Left hindlimb (tissue), 1 donor: ENCODE measurements at places on chromosomes 12 and 14.

GRCh38 chr14:65958664-65959562 is 527.3 kb upstream of the CCDC196 start:
- DNase-seq: no peak

DNA sequence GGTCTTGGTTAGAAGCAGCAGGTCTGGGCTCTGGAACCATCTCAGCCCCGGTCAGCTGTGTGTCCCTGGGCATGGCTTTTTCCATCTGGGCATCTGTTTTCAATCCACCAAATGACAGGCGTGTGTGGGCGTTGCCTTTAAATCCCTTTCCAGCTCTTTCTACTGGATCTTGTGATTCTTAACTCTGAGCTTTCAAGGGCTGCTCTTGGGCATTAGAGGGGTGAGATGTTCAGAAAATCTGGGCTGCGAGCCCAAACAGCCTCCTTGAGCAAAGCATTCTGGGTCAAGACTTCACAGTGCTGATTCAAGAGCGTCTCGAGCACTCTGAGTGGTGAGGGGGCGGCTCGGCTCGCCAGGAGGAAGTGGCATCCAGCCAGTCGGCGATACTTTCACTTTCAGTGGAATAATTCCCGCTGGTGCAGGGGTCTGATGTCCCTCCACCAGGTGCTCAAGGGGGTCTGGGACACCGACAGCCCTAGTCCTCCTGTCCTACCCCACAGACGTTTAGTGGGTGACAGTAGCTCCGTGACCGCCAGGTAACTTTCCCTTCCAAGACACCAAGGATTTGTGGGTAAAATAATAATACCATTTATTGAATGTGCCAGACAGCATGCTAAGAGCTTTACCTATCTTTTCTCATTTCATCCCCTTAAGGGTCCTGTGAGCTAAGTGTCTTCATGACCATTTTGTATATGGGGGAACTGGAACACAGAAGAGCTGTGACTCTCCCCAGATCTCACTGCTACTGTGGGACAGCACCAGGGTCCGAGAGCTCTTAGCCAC is 114.0 kb downstream of the PLXNC1 start:
- peak; percentile 89 for DNase-seq

GRCh38 chr12:62128175-62128975 is 131.8 kb upstream of the USP15 start:
- DNase-seq: no peak

DNA sequence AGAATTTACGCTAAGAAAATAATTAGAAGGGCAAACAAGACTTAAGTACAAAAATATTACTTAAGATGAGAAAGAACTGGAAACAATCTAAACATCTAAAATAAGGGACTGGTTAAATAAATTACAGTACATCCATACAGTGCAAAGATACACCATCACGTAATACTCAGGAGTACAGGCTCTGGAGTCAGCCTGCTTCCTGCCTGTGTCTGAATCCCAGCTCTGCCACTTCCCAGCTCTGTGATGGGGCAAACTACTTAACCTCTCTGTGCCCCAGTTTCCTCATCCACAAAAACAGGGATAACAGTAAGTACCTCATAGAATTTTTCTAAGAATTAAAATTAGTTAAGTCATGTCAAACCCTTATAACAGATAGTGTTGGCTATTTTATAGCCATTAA is 36.0 kb downstream of the PPTC7 start:
- DNase-seq: no peak

- DNase-seq: no peak
Observed at GRCh38 chr14:30882431-30882830, 8.1 kb downstream of the COCH start.

- no peak for DNase-seq
Observed at GRCh38 chr12:89824822-89825221, 116.2 kb upstream of the ATP2B1 start.

- DNase-seq: peak; percentile 81
Observed at GRCh38 chr12:46371718-46372543, 642 bp downstream of the SLC38A2 start.
